ENCODE measurements at places on chromosomes 2 and 18.

GRCh38 chr2:274503-274902 lies 9.8 kb downstream of the ACP1 start:
- DNase-seq: no peak

DNA sequence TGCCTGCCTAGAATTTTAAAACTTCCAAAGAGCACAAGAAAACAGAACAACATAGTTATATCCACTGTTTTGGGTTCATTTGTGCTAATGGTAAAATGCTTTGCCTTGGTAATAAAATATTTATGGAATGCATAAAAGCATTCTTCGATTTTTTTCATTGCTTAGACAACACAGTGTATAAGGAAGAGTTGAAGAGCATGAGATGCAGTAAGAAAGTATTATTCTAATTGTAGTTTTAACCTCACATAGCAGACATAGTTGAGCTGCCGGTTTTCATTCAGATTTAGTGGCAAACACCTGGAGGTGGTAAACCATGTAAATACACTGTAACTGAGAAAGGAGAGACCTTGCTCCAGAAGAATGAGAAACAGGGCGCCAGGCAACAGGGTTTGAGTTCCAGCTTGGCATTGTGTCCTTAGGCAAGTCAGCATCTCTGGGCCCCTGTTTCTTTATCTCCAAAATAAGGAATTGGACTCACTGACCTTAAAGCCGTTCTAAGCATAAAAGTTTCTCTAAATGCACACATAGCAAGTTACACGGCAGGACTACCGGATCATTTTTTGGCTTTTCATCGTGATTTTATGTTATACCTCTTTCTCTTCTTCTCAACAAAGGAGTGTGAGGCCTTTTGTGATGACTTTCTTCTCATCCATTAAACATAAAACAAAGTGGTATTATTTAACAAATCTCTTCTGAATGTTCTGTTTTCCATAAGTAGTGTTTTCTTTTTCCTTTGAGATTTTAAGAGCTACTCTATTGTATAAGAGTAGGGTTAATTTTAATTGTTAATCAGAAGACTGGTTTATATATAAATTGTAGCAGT lies 7.9 kb downstream of the UGP2 start:
- DNase-seq: no peak

GRCh38 chr2:36655453-36655852 lies 41.1 kb upstream of the VIT start:
- DNase-seq: peak; percentile 77

GRCh38 chr2:60007671-60008070 lies 545.8 kb downstream of the BCL11A start:
- no peak for DNase-seq

GRCh38 chr18:7096838-7097237 lies 20.8 kb downstream of the LAMA1 start:
- DNase-seq: no peak

- DNase-seq: no peak
Observed at GRCh38 chr2:190343089-190343535, 277 bp upstream of the INPP1 start.

GRCh38 chr2:60759654-60760053 lies 3.6 kb downstream of the PAPOLG start:
- DNase-seq: no peak

GRCh38 chr2:17057109-17058017 lies 391.7 kb upstream of the CYRIA start:
- no peak for DNase-seq

DNA sequence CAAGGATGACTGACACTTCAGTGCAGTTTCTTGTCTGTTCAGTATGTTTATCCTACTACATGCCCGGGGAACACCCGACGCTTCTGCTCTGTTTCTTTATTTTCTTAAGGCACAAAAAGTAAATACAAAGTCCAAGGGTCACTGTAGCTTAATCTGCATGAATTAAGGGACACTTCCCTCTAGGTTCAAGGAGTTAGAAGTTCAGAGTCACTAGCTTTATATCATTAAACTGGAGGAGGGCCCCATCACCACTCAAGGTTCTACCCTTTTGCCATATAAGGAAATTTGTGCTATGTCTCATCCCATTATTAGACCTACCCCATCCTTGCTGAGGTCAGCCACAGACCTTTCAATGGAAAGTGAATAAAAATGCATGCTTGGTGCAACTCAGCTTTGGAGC lies 27.6 kb upstream of the RMDN2 start:
- DNase-seq: no peak

GRCh38 chr2:189309331-189309730 lies 129.8 kb upstream of the COL5A2 start:
- no peak for DNase-seq

DNA sequence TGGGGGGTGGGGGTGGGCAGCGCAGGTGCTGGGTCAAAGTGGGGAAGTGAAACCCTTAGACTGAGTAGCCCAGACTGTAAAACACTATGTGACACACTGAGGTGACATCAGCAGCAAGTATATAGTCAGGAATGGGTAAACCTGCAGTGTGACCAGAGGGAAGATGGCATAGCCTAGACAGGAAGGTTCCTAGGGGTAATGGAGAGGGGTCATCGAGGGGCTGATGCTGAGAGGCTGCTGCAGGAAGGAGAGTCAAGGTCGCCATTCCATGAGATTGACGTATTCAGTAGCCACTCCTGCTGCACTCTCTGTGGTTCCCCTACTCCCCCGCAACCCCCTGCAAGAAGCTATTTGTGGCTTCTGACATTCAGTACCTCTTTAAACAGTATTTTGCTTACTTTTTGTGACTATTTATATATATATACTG lies 111.7 kb downstream of the CHST9 start:
- no peak for DNase-seq

- no peak for DNase-seq
Observed at GRCh38 chr2:113084249-113085000, 16.7 kb downstream of the IL1F10 start.

GRCh38 chr2:206981086-206981674 lies 41.9 kb downstream of the CPO start:
- DNase-seq: no peak

DNA sequence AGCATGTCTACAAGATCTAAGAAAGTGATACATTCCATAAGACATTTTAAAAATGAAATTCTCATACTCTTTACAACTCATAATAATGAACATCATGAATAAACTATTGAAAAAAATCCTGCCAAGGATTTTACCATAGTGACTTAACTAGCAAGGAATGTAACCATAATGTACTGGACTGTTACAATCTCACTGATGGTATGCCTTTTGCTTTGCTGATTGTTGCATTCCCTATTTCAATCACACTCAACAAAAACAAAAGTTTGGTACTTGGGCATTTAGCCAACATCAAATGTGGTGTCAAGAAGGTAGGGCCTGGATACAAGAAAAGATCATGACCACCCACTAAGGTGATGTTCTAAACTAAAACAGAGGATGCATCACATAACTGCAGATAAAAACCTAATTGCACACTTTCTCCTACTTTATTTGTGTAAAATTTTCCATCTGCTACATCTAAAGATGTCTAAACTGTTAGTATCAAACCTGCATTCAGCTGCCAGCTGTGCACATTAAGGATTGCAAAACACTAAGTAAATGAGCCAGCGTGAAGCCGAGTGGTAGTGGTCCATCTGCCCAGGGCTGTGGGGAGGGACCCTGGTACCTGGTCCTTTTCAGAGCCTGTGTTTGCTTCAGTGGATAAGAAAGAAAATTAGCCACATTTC lies 564.4 kb downstream of the ZEB2 start:
- DNase-seq: no peak

DNA sequence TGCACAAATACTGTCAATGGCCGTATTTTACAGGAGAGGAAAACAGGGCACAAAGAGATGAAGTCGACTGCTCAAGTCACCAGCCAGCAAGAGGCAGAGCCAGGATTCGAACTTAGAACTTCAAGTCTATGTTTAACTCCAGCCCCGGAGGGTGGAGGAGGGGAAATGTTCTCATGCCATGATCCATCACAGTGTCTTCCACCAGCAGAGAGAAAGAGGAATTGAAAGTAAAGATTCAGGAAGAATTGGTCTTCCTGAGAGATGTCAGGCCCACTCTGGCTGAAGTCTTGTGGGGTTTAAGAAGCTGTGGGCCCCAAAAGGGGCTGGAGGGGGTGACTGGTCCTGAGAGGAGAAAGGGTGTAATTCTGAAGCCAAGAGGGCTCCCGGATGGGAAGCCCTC lies 260.0 kb downstream of the TNS1 start:
- DNase-seq: no peak

GRCh38 chr18:2686349-2686968 lies 30.9 kb downstream of the SMCHD1 start:
- peak; percentile 1 for DNase-seq

DNA sequence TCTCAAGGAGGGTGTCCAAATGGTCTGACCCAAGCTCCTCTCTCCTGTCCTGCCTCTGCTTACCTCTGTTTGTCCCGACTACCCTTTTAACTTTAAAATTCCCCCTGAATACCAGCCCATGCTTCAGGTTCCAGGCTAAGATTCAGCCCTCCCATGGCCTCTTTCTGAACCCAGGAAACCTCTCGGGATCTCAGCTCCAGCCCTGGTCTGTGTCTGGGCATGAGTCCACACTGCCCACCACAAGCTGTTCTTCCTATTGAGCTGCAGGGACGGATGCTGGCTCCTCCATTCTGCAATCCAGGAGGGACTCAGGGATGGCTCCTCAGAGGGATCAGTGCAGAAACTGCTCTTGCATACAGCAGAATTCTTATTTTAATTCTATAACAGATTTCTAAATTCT lies 78.9 kb downstream of the MYT1L start:
- DNase-seq: no peak

DNA sequence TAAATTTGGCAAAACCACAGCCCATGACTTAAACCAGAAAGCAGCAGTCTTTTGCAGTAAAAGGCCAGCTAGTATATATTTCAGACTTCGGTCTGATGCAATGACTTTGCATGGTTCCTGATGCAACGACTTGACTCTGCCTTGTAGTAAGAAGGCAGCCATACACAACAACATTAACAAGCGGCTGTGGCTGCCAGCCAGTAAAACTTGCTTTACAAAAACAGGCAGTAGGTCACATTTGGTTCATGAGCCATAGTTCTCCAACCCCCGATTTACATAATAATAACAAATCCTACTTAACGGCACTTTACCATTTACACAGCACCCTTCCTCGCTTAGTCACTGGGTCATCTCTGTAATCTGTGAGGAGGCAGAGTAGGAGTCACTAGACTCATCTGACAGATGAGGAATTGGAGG lies 410.3 kb downstream of the LRATD1 start:
- DNase-seq: peak; percentile 89

- DNase-seq: no peak
Observed at GRCh38 chr2:31980674-31981356, 30.0 kb downstream of the MEMO1 start.

GRCh38 chr2:135512099-135512498 lies 18.9 kb downstream of the ZRANB3 start:
- DNase-seq: no peak

- no peak for DNase-seq
Observed at GRCh38 chr2:31097962-31098613, 40.2 kb downstream of the GALNT14 start.

GRCh38 chr18:63099848-63100629 lies 219.5 kb downstream of the BCL2 start:
- no peak for DNase-seq

DNA sequence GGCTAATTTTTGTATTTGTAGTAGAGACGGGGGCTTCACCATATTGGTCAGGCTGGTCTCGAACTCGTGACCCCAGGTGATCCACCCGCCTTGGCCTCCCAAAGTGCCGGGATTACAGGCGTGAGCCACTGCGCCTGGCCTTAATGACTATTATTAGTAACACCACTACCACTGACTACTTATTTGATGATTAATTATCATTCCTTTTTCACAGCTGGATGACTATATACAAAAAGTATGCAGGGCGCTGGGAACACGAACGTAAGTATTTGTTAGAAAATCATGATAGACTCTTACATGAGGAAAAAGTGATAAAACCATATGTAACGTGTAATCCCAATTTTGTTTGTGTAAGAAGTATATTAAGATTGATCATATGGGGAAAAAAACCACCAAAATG lies 21.6 kb downstream of the DARS1 start:
- DNase-seq: no peak

DNA sequence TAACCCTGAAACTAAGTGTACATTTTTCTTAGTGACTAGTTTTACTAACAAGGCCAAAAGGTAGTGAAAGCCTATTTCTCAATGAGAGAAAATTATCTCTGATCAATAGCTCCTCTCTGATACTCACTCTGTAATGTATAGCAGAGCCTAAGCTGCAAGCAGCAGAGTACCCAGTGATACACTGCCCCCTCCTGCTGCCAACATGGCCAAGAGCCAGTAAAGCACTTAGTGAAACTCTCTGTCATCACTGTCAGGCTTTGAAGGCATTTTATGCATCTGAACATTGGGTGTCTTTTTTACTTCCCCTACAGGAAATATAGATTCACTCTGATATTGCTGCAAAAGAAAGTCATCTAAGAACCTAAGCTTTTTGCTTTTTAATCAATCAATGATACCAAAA lies 784.1 kb upstream of the CDH7 start:
- DNase-seq: no peak

DNA sequence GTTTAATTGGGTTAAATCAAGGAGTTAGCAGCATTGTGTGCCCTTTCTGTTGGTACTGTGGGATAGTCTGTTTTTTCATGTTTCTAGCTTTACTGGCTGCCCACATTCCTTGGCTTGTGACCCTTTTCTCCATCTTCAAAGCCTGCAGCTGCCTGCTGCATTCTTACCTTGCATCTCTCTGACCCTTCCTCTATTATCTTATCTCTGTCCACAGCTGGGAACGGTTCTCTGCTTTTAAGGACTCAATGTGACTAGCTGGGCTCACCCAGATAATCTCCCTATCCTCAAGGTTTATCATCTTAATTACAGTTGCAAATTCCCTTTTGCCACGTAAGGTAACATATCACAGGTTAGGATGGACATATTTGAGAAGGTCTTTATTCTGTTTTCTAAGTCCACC lies 199.7 kb downstream of the KCNS3 start:
- DNase-seq: no peak

- DNase-seq: no peak
Observed at GRCh38 chr2:56202381-56203121, 18.8 kb downstream of the CCDC85A start.

DNA sequence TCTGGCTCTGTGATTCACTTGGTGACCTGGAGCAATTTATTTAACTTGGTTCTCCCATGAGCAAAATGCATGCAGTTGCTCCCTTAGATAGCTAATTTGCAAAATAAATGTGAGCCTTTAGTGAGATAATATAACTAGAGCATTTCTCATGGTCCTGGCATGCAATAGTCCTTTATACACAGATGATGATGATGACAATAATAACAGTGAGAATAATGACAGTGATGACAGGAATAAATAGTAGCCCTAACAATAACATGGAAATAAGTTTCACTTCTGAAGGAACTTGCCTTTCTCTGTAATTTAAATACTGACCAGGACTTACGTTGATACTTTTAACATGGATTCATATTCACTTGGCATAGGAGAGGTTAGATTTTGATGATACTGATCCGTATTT lies 49.2 kb downstream of the LPIN1 start:
- no peak for DNase-seq

GRCh38 chr2:79178076-79178674 lies 18.6 kb upstream of the REG3A start:
- no peak for DNase-seq
